ENCODE measurements at places on chromosomes 3 and 15.

GRCh38 chr3:48456456-48456855 lies 9.9 kb downstream of the ATRIP start:
- DNase-seq, result no peak

DNA sequence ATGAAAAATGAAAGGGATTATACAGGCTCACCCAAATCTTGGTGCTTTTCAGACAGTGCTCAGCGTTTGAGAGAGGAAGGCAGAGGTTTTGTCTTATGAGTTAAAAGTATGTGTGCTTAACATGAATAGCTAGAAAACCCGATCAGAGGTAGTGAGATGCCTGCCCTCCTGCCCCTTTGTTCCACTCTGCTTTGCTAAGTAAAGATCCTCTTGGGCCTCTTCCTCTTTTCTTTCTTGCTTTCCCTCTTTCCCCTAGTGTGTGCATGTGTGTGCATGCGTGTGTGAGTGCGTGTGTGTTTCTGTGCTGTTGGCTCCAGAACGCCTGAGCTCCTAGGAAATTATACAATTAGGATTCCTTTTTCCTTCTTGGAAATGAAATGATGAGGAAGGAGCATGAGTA lies 261.3 kb upstream of the NR2E3 start:
- DNase-seq, result no peak

DNA sequence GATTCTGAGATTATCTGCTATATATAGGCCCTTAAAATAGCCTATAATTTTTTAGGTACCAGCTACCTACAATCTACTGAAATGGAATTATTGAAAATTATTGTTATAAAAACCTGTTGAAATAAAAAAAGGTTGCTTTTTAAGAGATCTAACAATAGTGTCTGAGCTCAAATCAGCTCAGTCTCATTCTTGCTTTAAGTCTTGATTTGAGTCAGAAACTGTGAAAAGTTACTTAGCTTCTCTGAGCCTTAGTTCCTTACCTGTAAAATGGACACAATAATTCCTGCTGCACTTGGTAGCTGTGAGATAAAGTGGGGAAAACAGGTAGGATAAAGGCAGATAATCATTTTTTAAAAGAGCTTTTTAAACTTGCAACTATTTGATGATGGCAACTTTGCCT lies 118.8 kb upstream of the UBE2E2 start:
- DNase-seq, result no peak

GRCh38 chr15:56968821-56969220 lies 50.4 kb downstream of the TCF12 start:
- DNase-seq, result no peak
